Tracheal epithelial cell (primary cell): ENCODE measurements at places on chromosomes 16 and 17. TPM values are rescaled to one million over a fixed set of nuclear protein-coding genes. Genes with fewer than 3 reads are reported as not detected.

Gene NPIPA3
- 0.48 TPM in 1 of 2 replicates, not detected in the other for total RNA-seq

Gene C16orf92
- not detected in 2 replicates for total RNA-seq

Gene RGS9
- total RNA-seq: 1.2 and 1.9 TPM in 2 replicates

Gene CHST4
- total RNA-seq: not detected in 2 replicates

Gene KRT14
- total RNA-seq: 2,248 and 2,437 TPM in 2 replicates

Gene KRTAP3-1
- total RNA-seq: not detected in 2 replicates

Gene TMC7
- total RNA-seq: 3.4 and 5.3 TPM in 2 replicates

Gene FBXO39
- not detected in 2 replicates for total RNA-seq

Gene CCL5
- 0.24 TPM in 1 of 2 replicates, not detected in the other for total RNA-seq

Gene OTOP2
- not detected in 2 replicates for total RNA-seq

Gene HOXB8
- total RNA-seq: 1.2 TPM in 1 of 2 replicates, not detected in the other

Gene ITGAX
- total RNA-seq: not detected in 2 replicates

Gene LGALS9B
- not detected in 2 replicates for total RNA-seq

Gene EVPL
- total RNA-seq: 28.2 and 44.8 TPM in 2 replicates

Gene EFCAB3
- total RNA-seq: not detected in 2 replicates

Gene MYH8
- not detected in 2 replicates for total RNA-seq

Gene ARMC5
- 8.0 and 8.3 TPM in 2 replicates for total RNA-seq

Gene DRC3
- total RNA-seq: under 0.01 and 0.43 TPM in 2 replicates

Gene SOX15
- total RNA-seq: 30.6 and 59.9 TPM in 2 replicates

Gene PRRT2
- not detected in 2 replicates for total RNA-seq

Gene CPPED1
- 2.3 and 4.6 TPM in 2 replicates for total RNA-seq
